ENCODE measurements at places on chromosomes 5 and 9.

- no peak for DNase-seq
Observed at GRCh38 chr5:67488885-67489284, 292.3 kb upstream of the CD180 start.

- DNase-seq = no peak
Observed at GRCh38 chr5:140611020-140611521, 21.9 kb downstream of the CD14 start.

- DNase-seq = no peak
Observed at GRCh38 chr9:3391414-3391813, 134.4 kb downstream of the RFX3 start.

- DNase-seq = no peak
Observed at GRCh38 chr5:9329125-9329524, 216.8 kb downstream of the SEMA5A start.

DNA sequence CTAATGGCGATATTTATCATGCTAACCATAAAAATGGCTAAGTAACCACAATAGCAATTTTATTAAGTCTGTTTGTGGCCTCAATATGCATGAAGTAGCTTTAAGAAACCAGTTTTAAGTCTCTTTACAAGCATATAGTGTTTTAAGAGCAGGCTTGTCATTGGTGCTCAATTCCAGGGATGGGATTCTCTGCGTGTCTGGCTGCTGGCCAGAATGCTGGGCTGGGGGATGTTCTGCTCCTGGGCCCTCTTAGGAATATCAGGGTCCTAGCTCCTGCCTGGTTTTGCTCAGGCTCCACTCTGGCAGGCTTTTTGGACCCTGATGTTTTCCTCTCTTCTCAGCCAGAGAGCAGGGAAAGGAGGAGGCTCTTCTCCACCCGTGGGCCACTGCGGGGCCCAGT is 127.2 kb downstream of the PDE8B start:
- DNase-seq = no peak

All from lower lobe of right lung (tissue), 2 donors.